Stimulated activated CD8-positive, alpha-beta memory T cell treated with anti-CD3 and anti-CD28 coated beads, Interleukin-15, amount 100 ng/mL, for 48 hours (primary cell): ENCODE measurements at places on chromosomes 7 and 10.

GRCh38 chr10:125828311-125828710 is 5.0 kb downstream of the BCCIP start:
- DNase-seq, result no peak

GRCh38 chr7:46157404-46157803 is 236.3 kb upstream of the IGFBP3 start:
- DNase-seq, result no peak

- DNase-seq, result no peak
Observed at GRCh38 chr10:62450912-62451610, 76.9 kb downstream of the ZNF365 start.

DNA sequence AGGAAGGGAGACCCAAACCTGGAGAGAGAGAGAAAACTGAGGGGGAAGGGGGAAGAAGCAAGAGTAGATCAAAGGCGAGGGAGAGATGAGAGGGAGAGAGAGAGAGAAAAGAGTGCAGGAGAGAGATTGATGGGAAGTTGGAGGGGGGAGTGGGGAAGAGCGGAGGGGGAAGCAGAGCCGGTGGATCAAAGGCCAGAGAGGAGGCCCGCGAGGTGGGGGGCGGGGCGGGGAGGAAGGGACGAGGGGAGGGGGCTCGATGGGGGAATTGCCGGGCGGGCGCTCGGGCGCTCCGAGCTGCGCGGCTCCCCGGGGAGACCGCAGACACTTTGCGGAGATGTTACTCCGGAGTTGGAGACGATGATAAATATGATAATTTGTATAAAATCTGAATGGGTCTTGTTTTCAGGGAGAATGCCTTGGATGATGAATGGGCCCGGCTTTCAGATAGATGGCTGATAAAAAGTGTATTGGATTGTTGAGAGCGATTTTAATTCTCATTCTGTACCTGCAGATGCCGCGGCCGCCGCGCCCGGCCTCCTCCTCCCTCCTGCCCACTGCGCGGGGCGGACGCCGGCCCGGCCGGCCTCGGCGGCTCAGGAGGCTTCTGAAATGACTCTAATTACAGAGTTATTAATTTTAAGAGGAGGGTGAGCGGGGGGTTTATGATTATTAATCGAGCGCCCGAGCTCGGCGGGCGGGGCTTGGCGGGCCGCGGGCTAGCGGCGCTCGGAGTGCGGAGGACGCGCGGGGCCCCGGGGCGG is 21.4 kb upstream of the PAX2 start:
- no peak for DNase-seq
